Amygdala (tissue), 56 donors: ENCODE measurements at places on chromosomes 5 and 9.

DNA sequence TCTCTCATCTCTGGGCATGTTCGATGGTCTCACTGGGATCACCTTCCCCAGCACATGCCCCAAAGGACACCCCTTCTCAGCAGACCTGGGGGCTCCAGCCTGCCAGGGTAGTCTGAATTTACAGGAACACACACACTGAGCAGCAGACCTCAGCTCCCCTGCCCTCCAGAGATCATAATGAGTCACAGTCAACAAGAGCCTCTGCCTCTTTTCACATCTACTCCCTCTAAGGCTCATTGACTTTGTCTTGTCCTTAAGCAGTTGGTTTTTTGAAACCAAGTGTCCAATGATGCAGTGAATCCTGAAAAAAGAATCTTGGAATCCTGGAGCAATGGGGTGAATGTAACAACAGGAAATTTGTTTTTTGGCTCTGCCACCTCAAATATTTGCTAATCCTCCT, 20.8 kb downstream of the GABBR2 start:
- DNase-seq = no peak

GRCh38 chr5:81097713-81098112, 135.4 kb upstream of the CKMT2 start:
- no peak for DNase-seq

DNA sequence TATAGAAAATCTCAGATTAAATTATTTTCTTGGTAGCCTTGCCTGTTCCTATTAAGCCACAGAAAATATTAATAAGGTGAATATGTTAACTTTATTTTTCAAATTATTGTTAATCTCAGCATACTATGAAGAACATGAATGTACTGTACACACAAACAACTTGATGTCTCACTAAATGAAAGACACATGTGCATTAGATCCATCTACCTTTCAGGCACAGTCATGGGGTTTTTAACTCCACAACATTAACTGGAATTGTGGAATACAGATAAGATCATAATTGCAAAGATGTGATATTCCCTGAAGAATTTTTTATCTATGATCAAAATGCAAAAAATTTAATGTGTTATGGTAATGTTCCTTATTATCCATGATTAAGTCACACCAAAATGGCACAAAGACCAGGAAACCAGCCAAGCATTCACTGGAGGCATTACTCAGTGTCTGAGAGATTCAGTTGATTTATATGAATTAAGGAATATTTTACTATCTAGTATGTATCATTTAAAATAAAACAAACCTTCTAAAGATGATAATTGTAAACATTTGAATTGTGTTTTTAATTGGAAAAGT, 150.0 kb upstream of the VCAN start:
- no peak for DNase-seq

GRCh38 chr5:66209350-66209749, 65.2 kb downstream of the SREK1 start:
- no peak for DNase-seq

DNA sequence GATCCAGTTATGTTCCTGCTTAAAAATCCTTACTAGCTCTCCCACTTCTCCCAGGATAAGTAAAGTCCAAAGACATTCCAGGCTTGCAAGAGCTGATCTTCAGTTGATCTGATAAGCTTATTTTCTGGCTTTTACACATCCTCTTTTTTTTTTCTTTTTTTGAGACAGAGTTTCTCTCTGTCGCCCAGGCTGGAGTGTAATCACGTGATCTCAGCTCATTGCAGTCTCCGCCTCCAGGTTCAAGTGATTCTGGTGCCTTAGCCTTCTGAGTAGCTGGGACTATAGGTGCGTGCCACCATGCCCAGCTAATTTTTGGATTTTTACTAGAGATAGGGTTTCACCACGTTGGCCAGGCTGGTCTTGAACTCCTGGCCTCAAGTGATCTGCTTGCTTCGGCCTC, 37.3 kb upstream of the PTPN3 start:
- DNase-seq = no peak

DNA sequence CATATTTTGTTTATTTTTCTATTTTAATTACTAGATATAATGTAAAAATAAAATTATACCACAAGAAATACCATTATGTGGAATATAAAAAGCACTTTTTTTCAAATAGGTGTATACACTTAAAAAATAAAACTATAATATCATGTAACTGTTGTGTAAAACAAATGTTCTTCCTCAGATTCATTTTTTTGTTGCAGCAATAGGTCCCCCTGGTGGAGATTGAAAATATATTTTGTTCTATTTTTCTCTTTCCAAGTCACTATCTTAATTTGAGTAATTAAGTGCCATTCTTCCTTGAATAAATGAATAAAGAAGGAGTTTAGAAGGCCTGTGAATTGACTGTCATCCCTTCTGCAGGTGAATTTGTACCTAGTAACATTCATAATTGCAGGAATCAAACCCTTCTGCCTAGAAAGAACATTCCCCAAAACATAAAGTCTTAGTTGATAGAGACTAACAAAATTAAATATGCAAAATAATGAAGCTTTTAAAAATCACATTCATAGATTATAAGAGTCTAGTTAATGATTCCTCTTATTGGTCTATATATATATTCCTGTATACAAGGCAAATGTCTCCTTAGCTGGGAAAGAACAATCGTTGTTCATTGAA, 23.4 kb downstream of the CETN3 start:
- DNase-seq = no peak

GRCh38 chr5:130520211-130520610, 615.9 kb downstream of the CHSY3 start:
- no peak for DNase-seq

- no peak for DNase-seq
Observed at GRCh38 chr5:72402381-72402890, 82.3 kb downstream of the PTCD2 start.

DNA sequence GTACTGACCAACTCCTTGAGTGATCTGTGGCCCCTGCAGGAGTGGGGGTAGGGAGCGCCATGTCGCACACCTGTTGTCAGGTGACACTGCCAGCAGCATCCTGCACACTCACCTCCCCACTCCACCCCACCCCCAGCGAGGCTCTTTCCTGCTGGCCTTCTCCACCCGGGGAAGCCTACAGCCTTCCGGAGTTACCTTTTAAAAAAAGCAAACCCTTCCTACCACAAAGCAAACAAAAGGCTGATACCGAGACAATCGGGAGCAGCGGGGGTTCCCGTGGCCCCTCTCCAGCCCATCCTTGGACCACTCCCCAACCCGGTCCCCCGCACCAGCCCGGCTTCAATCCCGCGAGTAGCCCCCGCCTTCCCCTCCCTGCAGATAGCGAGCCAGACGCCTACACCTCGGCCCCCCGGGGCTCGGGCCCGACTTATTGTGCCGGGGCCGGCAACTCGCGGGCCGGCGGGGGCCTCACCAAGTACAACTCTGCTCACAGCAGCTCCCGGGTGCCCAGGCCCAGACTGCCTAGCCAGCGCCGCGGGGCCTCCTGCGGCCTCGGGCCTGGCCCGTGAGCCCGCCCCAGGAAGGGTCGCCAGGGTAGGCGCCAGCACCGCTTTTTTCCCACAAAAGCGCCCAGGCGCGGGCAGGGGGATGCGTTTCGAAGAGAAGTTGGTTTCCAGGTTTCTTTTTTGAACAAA, 724 bp downstream of the MACROH2A1 start:
- DNase-seq = no peak

- no peak for DNase-seq
Observed at GRCh38 chr5:131441184-131441583, 177.3 kb downstream of the CDC42SE2 start.

- DNase-seq = no peak
Observed at GRCh38 chr5:2188661-2189060, 305.9 kb upstream of the IRX4 start.

DNA sequence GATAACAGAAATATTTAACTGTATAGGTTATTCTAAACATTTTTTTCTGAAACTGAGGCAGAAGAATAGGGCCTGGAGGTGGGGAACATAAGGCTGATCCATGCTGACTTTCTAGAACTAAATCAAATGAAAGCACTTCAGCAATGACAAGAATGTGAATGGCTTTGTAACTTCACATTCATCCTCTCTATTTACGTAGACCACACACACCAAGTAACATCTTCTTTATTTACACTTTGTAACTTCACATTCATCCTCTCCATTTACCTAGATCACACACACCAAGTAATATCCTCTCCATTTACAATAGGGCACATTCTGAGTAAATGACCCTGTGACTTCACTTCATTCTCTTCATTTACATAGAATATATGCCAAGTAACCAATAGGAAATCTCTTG, 251.8 kb upstream of the CDH9 start:
- DNase-seq = no peak

GRCh38 chr9:93682155-93682968, 106.0 kb downstream of the PHF2 start:
- DNase-seq = no peak

- no peak for DNase-seq
Observed at GRCh38 chr9:134606951-134607731, 34.5 kb upstream of the COL5A1 start.

DNA sequence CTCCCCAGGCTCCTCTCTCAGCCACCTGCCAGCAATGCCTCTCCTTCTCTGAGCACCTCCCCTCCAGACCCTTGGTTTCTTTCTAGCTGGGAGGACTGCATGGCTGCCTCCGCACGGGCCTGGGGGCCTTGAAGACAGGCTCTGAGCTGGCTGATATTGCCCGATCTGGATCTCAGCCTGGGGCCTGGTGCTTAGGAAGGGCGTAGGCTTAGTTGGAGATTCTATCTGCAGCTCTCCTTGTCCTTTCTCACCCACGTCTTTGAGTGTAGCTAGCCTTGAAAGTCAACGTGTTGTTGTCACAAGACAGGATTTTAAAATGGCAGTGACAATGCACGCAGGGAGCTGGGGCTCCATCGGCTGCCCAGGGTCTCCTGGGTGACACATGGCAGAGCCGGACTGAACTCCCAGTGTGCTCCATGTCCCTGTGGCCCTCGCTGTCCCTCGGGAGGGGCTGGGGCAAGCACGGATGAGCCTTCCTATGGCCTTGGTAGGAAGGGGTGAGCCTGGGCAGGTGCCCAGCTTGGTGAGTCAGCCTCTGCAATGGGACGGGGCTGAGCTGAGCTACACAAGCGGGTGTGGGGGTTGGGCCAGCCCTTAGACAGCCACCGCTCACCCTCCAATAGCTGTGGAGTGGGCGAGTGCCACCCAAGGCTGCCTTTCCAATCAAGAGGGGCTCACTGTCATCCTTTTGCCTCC, 9.4 kb downstream of the ADAMTSL2 start:
- no peak for DNase-seq

DNA sequence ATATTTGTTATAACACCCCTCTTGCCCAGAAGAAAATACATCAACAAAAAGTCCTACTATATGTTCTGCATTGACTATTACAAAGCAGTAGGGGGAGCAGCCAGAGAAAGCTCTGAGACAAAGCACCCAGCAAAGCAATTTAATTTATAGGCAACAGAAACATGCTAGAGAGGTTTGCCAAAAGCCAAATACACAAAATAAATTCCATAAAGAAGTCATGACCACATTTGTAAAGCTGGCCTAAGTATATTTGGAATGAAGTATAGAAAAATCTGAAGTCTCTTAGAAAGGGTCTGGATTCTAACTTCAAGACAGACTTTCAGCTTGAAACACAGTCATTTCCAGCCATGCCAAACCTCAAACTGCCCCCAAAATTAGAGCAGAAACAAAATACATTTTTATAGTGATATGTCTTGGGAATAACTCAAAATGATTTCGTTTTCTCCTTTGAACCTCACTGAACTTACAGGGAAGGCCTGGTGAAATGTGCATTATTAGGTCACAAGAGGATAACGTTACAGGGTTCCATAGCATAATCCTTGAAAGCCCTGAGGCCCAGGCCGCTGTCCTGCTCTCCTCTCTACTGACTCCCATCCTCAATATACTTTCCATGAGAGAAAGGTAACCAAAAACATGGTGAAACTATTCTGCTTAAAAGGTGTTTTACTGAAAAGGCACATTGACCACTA, 451.8 kb downstream of the RAB3C start:
- DNase-seq = no peak

GRCh38 chr5:103895738-103896137, 333.1 kb upstream of the NUDT12 start:
- no peak for DNase-seq

DNA sequence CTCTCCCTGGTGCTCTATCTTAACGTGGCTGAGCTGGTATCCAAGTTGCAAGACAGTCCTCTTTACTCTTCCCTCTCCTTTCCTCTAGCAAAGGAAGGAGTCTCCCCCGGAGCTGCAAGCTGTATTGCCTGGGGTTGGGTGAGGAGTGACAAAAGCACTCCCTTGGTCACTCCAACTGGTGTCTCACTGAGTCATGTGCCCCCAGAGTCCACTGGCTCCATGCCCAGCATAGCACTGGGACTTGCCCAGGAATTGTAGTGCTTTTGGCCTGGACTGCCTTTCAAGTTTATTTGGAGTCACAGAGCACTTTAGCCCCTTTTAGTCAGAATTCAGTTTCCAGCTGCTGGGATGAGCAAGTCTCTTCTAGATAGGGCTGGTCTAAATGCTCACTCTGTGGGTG, 82.6 kb upstream of the FST start:
- DNase-seq = no peak

DNA sequence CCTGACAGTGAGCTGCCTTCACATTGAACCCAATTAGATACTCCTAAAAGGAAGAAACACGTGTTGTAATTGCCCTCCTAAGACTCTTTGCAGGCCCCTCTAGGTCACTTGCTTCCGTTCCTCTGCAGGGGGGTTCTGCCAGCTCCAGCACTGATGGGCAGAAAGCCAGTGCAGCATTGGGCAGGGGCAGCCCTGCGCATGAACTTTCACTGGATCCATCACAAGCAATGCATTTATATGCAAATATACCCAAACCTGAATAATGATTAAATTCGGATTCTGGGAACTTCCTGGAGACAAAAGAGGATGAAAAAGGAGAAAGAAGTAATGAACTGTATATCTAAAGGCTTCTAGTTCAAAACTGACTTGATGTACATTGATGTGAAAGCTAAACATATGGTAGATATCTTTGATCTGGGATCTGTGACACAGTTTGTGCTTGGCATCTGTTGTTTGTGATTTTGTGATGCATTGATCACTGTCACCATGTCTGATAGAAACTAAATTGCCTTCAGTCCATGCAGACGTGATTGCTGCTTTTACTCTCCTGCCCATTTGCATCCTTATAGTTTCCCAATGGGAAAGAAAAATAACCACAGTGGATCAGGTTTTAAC, 313.4 kb downstream of the DEPDC1B start:
- no peak for DNase-seq

DNA sequence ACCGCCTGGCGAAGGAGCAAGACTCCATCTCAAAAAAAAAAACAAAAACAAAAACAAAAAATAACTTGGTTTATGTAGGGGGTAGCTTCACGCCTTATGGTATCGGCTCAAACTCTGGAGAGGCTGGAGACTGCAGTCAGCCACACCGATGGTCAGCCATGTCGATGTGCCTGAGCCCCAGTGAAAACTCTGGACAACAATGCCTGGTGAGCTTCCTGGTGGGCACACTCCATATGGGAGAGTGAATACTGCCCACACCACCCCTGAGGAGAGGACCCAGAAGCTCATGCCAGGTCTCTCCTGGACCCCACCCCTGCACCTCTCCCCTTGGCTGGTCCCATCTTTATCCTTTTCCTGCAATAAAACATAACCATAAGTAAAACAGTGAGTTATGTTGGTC, 19.6 kb downstream of the IPPK start:
- DNase-seq = no peak

DNA sequence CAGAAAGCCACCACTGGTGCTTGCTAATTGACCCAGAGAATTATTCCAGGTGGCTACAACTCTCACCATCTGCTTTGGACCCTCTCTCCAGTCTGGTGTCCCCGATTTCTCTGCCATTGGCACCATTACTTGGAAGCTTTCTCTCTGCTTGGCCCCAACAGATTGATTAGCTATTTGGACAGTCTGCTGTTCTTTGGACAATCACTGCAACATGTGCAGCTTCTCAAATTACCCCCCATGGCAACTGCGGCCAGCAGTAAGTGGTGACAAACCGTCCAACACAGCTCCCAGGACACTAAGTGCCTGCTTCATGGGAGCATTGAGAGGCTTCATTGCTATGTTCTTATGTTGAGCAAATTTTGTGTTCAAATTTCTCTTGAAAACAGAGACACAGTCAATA, 309.8 kb downstream of the TAF11L14 start:
- no peak for DNase-seq
